ENCODE measurements at places on chromosomes 2 and 18. TPM values are rescaled to one million over a fixed set of nuclear protein-coding genes. Genes with fewer than 3 reads are reported as not detected.

DNA sequence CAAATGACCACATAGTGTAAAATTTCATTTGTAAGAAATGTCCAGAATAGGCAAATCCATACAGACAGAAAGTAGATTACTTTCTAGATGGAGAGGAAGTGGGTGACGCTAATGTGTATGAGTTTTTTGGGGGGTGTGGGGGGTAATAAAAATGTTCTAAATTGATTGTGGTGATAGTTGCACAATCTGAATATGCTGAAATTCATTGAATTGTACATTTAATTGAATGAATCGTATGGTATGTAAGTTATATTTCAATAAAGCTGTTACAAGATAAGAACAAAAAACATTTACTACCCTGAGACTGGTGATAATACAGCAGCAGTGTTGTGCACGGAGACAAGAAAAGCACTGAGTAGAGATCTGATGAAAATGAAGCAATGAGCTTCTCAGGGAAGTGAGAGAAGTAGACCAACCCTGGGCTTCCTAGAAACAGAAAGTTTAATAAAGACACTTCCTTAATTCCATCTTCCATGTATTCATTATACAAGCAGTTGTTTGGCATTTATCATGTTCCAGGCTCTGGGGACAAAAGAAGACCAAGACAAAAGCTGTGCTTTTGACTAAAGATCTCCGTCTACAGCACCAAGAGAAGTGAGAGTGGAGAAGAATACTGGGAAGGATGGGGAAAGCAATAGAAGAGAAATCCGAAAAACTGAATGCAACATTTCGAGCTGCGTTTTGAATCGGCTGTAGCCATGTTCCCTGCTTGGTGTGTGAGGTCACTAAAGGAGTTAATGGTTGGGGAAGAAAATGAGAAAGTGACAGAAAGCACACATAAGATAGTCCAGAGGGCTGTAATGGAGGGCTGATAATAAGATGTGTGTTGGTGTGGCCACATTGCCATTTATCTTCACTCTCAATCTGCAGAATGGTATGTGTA lies 1.8 kb upstream of the PDE11A start:
- DNase-seq, result no peak

- DNase-seq, result no peak
Observed at GRCh38 chr2:88959480-88960204, 268.2 kb downstream of the RPIA start.

- DNase-seq, result no peak
Observed at GRCh38 chr18:61435064-61435652, 101.9 kb downstream of the CDH20 start.

DNA sequence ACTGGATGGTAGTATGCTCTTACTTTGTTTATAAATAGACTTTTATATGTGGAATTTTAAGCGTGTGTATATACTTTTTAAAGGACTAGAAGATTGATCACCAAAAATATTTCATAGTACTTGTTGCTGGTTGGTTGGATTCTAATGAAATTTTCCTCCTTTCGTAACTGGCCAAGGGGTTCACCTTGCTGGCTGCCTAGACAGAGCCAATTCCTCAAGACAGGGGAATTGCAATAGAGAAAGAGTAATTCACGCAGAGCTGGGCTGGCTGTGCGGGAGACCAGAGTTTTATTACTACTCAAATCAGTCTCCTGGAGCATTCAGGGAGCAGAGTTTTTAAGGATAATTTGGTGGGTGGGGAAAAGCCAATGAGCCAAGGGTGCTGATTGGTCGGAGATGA lies 70.7 kb downstream of the SNORC start:
- no peak for DNase-seq

GRCh38 chr2:71330155-71330554 lies 1.4 kb upstream of the ZNF638 start:
- no peak for DNase-seq

The NEMP2 gene
- total RNA-seq, result 8.2 TPM

Data from ureter (tissue), 1 donor.